Activated naive CD4-positive, alpha-beta T cell treated with anti-CD3 and anti-CD28 coated beads, Interleukin-2, amount 50 U/mL, for 16 hours (primary cell): ENCODE measurements at places on chromosomes 6 and 20.

DNA sequence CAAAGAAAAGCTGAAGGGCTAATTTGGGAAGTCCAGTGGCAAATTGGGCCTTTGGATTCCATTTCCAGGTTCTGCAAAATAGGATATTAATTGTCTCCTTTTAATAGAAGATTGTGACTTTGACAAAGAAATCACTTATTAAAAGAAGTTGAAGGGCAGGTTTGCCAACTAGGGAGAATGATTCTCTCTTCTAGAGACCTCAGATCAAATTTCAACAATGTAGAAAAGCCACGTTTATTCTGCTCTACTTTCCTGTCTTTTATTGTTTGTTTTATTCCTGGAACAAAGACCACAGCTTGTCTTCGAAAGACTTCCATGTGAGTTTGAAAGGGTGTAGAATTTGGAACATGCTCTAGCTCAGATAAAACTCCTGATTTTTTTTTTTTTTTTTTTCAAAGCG, 65.5 kb upstream of the PRL start:
- no peak for DNase-seq

GRCh38 chr6:85640821-85641220, 1.9 kb downstream of the SYNCRIP start:
- DNase-seq = no peak

GRCh38 chr6:135257631-135258405, 76.7 kb downstream of the MYB start:
- no peak for DNase-seq

- no peak for DNase-seq
Measured at GRCh38 chr6:14910692-14911547, 334.9 kb upstream of the JARID2 start.

GRCh38 chr6:139311831-139312230, 20.0 kb upstream of the TXLNB start:
- DNase-seq = no peak

GRCh38 chr6:158905277-158905676, 86.1 kb upstream of the EZR start:
- no peak for DNase-seq

DNA sequence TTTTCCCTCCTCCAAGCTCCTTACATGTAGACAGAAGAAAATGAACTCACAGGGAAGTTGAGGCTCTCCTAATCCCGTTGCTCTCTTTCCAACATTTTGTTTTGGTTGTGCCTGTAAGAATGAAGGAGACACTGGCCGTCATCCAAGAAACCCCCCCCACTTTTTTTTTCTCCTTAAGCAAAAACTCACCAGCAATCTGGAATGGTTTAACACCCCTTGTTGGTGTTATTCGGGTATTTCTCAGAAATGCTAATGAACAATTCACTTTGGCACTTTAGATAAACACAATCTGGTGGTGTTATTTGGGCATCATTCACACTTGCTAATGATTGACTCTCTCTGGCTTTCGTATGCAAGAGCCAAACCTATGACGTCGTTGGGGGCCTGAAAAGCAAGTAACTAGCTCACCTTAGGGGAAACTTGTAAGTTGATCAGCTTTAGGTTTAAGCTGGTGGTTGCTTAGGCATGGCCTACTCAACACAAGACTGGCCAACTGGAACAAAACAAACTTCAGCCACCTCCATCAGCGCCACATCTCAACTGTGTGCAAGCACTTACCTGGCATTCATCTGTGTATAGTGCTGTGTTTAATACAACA, 24.3 kb upstream of the OLIG3 start:
- DNase-seq = no peak

DNA sequence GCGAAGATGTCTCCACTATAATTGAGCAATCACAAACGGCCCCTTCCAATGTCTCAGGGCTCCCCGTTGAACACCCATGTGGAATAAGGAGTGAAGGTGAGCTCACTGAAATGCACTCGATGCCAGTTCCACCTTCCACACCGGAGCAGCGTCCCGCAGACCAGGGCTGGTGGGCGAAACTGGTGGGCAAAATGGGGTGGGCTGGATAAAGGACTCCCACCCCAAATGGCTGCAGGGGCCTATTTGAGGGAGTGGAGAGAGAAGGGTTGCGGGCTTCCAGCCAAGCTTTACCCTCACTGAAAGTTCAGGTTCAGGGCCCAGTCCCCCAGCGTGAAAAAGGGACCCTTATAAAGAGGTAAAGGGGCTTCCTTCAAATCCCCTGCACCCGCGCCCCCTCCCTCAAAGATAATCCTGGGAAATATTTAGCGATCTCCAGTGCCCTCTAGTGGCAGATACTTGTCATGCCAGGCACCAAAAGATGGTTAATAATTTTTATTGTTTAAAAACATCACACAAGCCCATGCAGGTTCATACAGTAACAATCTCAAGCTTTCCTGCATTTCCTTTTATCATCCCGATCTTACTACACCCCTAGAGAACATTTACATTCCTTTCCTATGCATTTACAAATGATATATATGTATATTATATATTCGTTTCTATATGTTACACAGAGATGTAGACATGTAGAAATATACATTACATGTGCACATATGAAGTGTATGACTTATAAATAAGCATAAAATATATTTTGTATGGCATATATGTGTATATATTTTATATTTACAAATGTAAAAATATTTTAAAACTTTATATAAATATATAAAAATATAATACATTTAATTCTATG, 58.2 kb upstream of the NKX2-2 start:
- DNase-seq = no peak

- DNase-seq = no peak
Measured at GRCh38 chr20:24235296-24236175, 233.9 kb upstream of the SYNDIG1 start.

DNA sequence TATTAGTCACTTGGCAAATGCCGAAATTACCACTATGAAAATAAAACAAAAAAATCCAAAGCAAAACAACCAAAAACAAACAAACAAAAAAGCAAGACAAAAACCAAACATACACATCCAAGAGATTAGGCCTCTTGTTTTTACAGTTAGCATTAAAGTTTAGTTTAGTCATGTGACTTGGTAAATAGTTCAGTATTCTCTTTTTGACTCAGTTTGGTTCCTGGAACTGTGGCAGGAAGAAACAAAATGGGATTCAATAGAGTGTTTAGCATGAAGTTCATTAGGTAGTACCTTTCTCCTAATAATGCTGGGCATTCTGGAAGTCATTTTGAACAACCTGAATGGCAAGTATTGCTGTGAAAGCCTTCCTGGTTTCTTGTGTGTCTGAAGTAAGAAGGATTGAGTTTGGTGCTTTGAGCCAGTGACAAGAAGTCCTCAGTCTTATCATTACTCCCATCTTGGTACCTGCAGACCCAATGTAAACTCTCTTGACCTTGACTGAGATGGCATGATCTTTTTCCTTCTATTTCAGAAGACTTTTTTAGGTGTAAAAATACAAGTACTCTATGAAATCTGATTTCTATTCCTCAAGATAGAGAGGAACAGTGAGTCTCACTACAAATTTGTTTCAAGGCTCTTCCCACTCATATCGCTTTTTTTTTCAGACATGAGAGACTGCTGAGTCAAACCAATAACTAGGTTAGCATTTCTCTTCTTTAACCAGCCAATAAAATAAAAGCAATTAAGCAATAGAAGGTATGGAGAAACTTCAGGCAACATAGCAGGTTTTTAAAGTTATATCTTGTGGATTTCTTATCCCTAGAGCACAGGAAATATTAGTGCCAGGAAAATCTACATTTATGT, 223.6 kb upstream of the PREP start:
- no peak for DNase-seq

GRCh38 chr6:150273457-150274309, 95.1 kb upstream of the IYD start:
- DNase-seq = no peak

DNA sequence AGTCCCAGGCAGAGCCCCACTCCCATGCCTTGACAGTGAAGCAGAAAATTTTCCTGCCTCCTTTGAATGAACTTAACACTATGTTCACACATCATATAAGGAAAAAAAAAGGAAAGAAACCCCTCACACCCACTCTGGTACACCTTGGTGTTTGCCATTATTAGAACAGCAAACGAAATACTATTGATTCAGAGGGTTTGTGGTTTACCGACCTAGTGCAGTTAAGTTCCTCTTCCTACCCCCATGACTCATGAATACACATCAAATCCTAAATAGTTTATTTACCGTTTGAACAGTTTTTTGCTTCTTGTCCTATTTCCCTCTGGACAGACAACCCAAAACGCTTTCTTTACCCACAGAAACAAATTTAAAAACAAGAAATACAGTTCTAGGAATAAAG, 237.7 kb downstream of the FOXA2 start:
- DNase-seq = no peak

DNA sequence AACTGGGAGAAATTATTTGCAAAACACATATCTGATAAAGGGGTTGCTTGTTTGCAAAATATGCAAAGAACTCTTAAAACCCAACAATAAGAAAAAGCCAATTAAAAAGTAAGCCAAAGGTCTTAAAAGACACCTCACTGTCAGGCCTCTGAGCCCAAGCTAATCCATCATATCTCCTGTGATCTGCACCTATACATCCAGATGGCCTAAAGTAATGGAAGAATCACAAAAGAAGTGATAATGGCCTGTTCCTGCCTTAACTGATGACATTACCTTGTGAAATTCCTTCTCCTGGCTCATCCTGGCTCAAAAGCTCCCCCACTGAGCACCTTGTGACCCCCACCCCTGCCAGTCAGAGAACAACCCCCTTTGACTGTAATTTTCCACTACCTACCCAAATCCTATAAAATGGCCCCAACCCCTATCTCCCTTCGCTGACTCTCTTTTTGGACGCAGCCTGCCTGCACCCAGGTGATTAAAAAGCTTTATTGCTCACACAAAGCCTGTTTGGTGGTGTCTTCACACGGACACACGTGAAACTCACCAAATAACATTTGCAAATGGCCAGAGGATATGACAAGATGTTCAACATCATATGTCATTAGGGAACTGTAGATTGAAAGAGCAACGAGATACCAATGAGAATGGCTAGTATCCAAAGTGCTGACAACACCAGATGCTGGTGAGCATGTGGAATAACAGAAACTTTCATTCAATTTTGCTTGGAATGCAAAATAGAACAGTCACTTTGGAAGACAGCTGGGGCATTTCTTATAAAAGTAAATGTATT, 565.0 kb upstream of the ADGRB3 start:
- no peak for DNase-seq

- DNase-seq = no peak
Measured at GRCh38 chr20:50920997-50921396, 10.2 kb downstream of the ADNP start.

- DNase-seq = no peak
Measured at GRCh38 chr6:35216851-35217811, 3.4 kb downstream of the SCUBE3 start.

DNA sequence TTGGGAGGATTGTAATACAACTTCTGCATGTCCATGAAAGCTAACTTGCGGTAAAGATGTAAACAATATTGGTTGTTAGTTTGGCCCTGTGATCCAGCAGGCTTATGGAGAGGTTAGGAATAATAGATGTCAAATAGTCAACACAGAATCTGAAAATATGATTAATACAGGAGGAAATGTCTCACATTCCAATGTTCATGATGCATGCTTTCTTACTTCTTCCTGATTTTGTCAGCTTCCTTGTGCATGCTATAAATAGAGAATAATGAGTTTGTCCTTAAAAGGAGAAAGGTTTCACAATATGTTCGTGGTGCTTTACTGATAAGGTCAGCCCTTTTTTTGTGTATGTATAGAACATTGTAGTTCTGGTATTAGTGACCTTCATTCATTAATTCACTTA, 136.7 kb downstream of the MMUT start:
- no peak for DNase-seq

DNA sequence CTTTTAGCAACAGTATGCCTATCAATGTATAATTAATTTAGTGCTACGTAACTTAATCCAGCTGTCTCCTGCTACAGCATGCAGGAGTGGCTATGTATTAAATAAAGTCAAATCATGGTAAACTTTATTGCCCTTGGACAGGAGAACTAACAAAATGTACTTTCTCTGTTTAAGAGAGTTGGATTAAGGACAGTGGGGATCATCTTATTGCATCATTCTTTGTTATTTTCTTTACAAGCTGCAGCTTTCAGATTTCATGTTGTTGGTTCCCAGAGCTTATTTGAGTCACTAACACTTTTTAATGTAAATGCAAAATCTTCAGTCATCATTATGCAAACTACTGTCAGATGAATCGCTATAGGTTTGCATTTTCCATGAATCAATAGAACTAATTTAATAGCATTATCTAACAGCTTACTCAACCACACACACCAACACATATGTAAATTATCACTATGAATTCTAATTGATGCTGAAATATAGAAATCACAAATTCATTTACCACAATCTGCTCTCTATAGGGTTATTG, 424.7 kb downstream of the MMUT start:
- DNase-seq = no peak

DNA sequence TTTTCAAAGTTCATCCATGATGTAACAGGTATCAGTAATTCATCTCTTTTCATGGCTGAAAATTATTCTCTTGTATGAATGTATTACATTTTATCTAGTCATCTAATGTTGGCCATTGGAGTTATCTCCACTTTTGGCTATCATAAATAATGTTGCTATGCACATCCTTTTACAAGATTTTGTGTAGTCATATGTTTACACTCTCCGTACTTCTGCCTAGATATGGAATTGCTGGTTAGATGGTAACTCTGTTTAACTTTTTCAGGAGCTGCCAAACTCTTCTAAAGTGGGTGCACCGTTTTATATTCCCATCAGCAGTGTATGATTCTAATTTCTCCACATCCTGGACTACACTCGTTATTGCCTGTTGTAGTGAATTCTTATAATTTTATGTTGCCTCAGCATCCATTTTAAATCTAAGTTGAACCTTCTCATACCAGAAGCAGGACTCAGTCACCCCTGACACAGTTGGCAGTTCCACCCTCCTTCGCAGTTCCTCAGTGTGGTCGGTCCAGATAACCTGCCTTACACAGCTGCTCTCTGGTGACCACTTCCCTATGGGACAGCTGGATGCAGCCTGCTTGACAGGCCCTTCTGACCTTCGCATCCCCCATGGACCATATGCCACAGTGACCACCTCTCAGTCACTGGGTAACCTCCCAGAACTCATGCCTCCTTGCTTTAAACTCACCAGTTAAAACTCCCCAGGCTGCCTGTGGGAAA, 33.9 kb downstream of the KIZ start:
- DNase-seq = no peak

- DNase-seq = no peak
Measured at GRCh38 chr20:47623206-47623605, 121.5 kb downstream of the NCOA3 start.

- no peak for DNase-seq
Measured at GRCh38 chr20:6212903-6213302, 90.1 kb upstream of the FERMT1 start.

DNA sequence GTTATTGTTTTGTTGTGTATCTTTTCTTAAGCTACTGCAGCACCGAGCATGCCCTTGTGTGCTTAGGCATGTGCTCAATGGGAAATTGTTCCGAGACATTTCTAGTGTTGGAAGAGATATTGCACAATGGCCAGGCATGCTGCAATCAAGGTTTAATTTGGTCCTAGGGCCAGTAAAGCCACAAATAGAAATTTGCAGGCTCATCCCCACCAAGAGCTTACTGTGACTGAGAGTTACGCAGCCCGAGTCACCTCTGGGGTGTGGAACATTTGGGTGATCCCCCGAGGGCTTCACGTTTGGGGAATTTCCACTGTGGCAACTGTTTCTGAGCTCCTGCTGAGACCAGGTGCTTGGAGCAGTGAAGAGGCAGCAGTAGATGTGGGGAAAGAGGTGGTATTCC, 65.8 kb downstream of the ADTRP start:
- DNase-seq = peak; percentile 65
